ENCODE measurements at places on chromosomes 13 and 19. TPM values are rescaled to one million over a fixed set of nuclear protein-coding genes. Genes with fewer than 3 reads are reported as not detected.
A peak's percentile ranks its signal among the peaks of the same experiment; 100 is the strongest.

Gene SMAD9
- total RNA-seq = 26.3 TPM

Gene LILRB4
- 1.1 TPM for total RNA-seq

Gene YIF1B
- total RNA-seq = 20.1 TPM

Gene ZBTB32
- total RNA-seq = not detected

Gene CCL25
- not detected for total RNA-seq

Gene DCT
- 0.27 TPM for total RNA-seq

Gene NKG7
- 0.62 TPM for total RNA-seq

Gene KASH5
- not detected for total RNA-seq

Gene GEMIN7
- total RNA-seq = 19.6 TPM

Gene ZNF112
- total RNA-seq = 1.4 TPM

Gene FCHO1
- 0.15 TPM for total RNA-seq

Gene ERICH4
- not detected for total RNA-seq

Gene ZNF227
- total RNA-seq = 5.9 TPM

Gene SPACA4
- total RNA-seq = not detected

DNA sequence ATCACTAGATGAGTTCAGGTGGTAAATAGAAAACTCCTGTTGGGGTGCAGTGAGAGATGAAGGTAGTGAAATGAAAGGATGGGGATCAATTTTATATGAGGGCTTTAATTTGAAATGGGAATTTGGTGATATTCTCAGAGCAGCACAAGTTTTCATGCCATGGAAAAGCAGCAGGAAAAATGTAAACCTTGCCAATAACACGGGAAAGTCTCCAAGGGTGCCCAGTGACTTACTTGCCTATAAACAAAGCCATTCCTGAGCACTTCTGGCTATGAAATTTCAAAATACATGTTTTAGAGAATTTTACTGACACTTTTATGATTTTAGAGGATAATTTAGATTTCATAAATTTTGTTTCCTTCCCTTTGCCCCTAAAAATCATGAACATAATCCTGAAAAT, 16.4 kb upstream of the FLT3 start:
- no peak for DNase-seq

DNA sequence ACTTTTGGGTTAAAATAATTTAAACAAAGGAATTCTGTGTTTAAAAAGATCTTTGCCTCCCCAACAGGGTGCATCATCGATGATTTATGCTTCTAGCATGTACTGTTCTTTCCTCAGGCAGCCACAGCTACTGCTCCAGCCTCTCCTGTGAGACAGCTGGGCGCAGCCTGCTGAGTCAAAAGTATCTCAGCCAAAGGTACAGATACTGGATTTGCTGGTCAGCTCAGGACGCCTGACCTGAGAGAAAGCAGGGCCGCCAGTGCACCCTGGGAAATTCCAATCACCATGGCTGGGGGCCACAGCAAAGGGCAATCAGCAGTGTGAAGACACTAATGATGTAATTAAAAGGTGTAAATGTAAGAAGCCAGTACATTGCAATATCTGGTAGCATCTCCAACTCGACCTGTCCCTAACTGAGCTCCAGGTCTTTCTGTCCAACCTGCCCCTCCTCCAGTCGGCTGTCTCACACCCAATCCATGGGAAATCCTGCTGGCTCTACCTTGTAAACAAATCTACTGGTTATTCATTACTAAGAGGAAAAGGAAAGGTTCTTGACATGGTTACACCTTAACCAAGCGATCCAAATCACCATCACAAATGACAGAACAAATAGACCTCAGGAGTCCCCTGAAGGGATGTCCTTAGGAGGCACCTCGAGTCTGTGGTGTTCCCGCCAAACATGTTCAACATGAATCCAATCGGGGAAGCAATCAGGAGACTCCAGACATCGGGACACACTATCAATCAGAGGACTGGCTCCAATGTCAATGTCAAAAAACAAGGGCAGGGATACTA, 7.3 kb downstream of the OPA3 start:
- DNase-seq = peak; percentile 51

- no peak for DNase-seq
These were observed 151.7 kb downstream of the LHFPL6 start for GRCh38 chr13:39451301-39451700.

GRCh38 chr19:12035220-12036172, at the start of gene ZNF433:
Gene ZNF433 (minus strand): TSS chr19:12035679. CDS start chr19:12035539, 140 bp downstream.
- peak; percentile 95 for DNase-seq

GRCh38 chr13:40401911-40402776, 264.3 kb downstream of the FOXO1 start:
- DNase-seq = peak; percentile 98

DNA sequence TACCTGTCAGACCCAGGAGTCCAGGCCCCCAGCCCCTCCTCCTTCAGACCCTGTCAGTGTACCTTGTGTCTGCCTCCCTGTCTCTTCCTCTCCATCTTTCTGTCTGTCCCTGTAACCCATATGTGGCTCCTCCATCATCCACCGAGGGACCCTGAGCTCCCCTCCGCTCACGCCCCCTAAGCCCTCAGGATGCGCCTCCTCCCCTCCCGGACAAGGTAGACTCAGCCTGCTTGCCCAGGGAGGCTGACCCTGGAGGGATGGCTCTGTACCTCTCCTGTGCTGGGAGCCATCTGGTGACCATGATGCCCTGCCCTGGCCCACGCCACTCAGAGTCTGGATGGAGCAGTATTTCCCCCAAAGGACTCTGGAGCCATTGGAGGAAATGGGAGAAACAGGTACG, 1.0 kb upstream of the CAPN12 start:
- no peak for DNase-seq

DNA sequence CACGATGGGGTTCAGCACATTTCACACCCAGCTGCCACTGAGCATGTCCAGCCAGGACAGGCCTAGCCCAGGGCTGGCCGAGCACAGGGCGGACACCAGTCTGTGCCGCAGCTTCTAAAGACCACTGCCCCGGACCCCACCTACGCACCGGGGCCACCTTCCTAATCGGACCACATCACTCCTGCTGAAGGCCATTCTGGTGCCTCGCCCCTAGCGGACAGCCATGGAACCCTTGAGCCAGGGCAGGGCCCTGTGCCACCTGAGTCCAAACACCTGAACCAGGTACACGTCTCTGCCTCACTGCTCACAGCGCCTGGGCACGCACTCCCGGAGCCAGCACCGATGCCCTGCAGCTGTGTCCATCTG, 8.4 kb upstream of the C13orf46 start:
- DNase-seq = peak; percentile 7

- DNase-seq = no peak
These were observed 237.4 kb downstream of the NBEA start for GRCh38 chr13:35179494-35179893.

DNA sequence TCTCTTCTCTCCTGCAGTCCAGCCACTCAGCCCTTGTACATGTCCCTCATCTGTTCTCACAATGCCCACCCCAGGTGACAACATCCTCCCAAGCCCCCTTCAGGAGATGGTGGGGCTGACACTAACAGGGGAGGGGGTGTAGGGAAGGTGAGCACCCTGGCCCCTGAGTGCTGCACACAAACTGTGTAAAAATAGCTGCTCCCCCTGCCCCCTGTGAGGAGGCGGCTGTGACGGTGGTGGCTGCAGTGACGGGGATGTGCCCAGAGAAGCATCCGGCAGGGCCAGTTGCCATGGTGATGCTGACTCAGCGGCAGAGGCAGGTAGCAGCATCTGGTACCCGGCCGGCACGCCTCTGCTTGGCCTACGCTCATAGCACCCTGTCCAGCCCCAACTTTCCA, 13.0 kb upstream of the JUND start:
- DNase-seq = peak; percentile 42

- no peak for DNase-seq
These were observed 10.6 kb upstream of the NFIX start for GRCh38 chr19:12984683-12985048.

- DNase-seq = no peak
These were observed 67.7 kb upstream of the LSM14A start for GRCh38 chr19:34104557-34104956.

DNA sequence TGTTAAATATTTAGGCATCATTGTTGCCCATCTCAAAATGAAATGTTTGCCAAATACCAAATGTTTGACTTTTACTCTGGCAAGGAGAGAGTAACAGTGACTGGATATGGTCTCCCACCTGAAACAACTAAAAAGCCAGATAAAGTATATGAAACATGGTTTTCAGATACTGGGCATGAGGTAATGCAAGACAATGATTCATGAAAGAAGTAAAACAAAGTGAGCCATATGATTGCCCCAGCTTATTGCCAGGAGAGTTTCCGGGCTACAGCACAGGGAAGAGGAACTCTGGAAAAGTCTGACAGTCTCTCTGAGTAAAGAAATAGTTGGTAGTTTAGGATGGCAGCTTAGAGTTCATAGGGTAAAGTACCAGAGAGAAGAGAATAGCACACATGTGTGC, 354.6 kb downstream of the DNAJC15 start:
- no peak for DNase-seq

DNA sequence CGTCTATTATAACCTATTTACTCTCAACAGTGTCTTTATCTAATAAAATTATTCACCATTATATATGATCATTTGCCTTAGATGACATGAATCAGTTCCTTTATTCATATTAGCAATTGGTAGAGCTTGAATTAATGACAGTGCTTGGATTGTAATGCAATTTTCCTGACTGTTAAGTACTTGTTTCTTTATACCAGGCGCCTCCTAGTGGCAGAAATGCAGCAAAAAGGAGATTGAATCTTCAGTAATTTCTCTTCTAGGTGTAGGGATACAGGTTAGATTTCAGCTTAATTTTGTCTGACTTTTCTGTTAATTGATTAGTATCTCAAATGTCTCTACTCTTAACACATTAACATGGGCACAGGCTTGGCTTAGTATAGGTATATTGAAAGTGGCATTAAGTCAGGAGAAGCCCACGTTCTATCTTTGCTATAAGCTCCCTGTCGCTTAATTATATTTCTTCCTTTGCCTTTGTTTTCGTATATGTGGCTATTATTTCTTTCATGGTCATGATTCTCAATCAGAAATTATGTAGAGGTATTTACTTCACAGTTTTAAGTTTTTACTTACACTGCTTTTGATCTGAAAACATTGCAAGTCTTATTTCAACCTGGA, 9.1 kb upstream of the LHFPL6 start:
- peak; percentile 23 for DNase-seq

DNA sequence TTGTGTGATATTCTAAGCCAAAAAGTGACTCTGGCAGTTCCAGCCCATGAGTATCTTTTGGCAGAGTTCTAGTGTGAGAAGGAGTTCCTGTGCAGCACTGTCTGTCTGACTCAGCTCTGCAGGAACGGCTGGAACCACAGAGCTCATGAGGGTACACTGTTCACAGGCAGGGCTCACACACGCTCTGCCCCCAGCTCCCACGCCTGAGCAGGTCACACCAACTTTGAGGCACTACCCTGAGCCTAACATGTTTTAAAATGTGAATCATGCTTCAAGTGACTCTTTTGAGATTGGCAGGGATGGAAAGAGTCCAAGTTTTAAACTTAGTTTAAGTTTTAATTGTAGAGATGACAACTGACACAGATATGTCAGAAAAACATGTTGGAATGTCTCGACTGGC, 1203.3 kb downstream of the UQCRFS1 start:
- DNase-seq = no peak

- peak; percentile 66 for DNase-seq
These were observed 135.1 kb upstream of the FRY start for GRCh38 chr13:31896427-31896826.

DNA sequence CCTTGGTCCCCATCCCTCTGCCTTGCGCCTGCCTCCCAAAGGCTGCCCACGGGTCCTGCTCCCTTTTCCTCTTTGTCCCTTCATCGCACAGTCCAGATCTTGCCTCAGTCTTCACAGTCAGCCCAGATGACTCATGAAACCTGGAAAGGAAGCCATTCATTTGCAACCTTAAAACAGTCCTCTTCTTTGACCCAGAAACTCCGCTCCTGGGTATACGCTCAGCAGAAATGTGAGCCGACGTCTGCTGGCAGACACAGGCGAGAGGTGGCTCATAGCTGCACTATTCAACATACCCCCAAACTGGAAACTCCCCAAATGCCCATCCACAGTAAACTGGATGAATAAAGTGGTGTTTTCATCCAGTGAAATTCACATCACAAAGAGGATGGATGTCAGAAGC, 13.6 kb upstream of the PEPD start:
- DNase-seq = no peak

DNA sequence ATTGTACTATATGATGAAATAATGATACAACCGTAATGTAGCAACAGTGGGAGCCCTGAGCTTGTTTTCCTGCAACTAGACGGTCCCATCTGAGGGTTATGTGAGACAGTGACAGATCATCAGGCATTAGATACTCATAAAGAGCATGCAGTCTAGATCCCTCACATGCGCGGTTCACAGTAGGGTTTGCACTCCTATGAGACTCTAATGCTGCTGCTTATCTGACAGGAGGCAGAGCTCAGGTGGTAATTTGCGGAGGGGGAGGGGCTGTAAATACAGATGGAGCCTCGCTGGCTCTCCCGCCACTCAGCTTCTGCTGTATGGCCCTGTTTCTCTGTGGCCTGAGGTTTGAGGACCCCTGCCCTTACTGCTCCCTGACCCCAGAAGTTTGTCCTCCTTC, 13.7 kb downstream of the EPHX3 start:
- no peak for DNase-seq

- no peak for DNase-seq
These were observed 1552.2 kb downstream of the PCDH9 start for GRCh38 chr13:65677906-65678305.

- no peak for DNase-seq
These were observed 400.2 kb downstream of the KCNRG start for GRCh38 chr13:50415428-50415827.

- no peak for DNase-seq
These were observed 691 bp upstream of the OLFM2 start for GRCh38 chr19:9937001-9937411.

DNA sequence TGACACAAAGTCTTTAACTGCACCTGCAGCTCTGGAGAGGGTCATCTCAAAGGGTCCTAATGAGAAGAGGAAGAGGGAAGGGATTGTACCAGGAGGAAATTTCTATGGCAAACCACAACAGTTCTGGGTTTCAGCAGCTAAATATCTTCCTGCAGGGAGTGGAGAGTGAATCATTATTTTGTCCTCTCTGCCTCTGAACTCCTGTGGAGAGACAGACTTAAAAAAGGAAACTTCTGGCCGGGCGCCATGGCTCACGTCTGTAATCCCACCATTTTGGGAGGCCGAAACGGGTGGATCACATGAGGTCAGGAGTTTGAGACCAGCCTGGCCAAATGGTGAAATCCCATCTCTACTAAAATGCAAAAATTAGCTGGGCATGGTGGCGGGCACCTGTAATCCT, 16.9 kb upstream of the C1QTNF9 start:
- no peak for DNase-seq

- DNase-seq = no peak
These were observed 2.9 kb downstream of the KLF2 start for GRCh38 chr19:16327501-16327900.

DNA sequence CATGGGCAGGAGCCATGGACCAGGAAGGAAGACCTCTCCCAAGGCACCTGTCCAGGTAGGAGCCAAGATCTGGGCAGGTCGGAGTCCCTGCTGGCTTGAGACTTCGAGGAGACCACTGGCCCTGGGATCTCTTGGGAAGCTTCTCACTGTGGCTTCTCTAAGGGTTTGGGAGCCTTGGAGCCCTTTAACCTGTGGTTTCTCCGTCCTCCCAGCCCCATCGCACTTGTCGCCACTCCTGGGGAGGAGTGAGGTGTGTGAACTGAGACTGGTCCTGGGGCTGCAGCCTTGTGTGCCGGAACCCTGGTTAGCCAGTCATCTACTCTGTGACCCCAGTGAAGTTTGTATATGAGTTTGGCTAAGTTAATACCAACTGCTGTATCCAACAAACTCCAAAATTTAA, 8.2 kb downstream of the ZNF805 start:
- no peak for DNase-seq

- DNase-seq = no peak
These were observed 142.3 kb upstream of the TSC22D1 start for GRCh38 chr13:44718467-44718866.

- DNase-seq = peak; percentile 92
These were observed 833 bp downstream of the GAMT start for GRCh38 chr19:1400281-1401137.
